ENCODE measurements at places on chromosomes 2 and 18.

DNA sequence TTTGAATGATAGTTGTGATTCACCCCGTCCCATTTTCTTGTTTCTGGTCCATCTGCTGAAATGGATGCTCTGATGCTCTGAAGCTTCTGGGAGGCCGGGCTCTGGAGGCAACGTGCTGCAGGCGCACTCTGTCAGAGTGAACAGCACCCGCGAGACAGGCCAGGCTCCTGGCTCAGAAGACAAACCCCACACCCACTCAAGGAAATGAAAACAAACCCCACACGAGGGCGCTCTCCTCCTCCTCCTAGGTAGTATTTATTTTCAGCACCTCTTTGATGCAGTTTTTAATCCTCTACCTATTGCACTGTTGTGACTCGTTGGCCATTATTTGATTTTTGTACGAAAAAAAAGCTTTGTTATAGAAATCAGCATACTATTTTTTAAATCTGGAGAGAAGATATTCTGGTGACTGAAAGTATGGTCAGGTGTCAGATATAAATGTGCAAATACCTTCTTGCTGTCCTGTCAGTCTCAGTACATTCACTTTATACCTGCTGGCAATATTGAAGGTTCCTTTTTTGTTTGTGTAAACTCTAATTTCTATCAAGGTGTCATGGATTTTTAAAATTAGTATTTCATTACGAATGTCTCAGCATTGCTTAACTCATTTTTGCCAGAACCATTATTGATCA lies 10.3 kb upstream of the CHST10 start:
- DNase-seq: no peak

- no peak for DNase-seq
Observed at GRCh38 chr2:28838971-28839370, 28.3 kb downstream of the SPDYA start.

- peak; percentile 94 for DNase-seq
Observed at GRCh38 chr2:151357359-151357758, at the start of gene TNFAIP6. Gene TNFAIP6 (plus strand): TSS chr2:151357592. CDS start chr2:151357667, 75 bp downstream.

GRCh38 chr2:150167711-150168110 lies 319.8 kb downstream of the RND3 start:
- no peak for DNase-seq
